ENCODE measurements at places on chromosomes 3 and 15.

- DNase-seq, result no peak
Observed at GRCh38 chr3:29141918-29142275, 139.0 kb upstream of the RBMS3 start.

DNA sequence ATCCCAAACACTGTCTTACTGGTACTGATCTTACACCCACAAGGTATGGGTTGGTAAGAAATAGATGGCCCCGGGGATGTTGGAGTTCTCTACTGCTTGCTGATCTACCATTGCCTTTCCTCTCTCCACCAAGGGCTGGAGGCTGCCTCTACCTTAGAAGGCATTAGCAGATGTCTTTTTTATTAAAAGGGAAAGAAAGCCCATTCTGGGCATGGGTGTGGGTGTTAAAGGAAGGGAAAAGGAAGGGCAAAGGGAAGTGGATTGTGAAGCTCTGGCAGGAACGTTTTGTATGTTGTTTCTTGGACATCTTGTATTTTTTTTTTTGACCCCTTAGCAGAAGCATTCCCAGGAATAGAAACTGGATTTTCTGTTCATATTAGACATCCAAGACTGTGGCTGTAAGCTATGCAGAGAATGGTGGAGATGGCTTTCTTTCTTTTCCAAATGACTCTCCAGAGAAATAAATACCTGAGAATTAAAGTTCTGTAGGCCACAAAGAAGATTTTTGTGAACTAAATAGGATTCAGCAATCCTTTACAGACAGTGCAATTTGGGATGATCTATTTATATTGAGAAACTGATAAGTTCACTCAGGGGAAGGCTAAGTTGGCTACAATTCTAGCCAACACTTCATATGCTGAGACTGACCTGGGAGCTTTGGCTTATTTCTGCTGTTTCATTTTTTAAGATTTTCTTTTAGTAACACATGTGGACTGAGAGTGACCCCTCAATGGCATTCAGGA, 108.8 kb downstream of the TOP2B start:
- no peak for DNase-seq

DNA sequence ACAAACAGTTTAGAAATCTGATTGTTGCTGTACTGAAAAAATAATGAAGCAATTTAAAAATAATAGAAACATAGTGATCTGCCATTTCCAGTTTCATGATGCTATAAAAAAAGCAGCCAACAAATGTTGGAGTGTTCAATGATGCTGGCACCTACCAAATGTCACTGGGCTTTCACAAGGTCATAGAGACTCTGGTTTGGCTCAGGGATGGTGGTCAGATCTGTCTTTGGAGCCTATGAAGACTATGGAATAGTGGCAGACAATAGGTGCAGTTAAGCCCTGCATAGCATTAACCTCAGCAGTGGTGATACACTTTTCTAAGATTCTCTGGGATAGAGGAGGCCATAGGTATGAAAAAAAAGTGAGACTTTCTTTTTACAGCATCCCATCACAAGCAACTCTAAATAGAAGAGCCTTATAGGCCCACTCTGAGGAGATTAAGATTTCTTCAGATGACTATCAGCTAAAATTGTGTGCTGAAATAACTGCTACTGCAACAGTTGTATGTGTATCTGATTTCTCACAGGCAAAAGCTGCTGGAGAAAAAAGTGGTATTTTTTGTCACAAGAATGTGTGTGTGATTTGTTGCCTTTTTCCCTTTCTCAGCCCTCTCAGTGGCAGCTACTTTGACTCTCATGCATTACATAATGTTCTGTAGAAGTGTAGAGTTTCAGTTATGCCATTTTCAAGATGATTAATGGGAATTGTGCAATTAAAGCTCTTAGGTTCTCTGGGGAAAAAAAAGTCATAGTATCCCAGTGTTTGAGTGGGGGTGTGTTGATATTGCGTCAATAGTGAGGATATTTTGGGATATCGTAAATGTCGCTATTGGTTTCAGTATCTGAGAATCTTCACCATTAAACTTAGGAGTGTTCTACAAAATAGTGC, 137.4 kb downstream of the MBNL1 start:
- DNase-seq, result no peak

DNA sequence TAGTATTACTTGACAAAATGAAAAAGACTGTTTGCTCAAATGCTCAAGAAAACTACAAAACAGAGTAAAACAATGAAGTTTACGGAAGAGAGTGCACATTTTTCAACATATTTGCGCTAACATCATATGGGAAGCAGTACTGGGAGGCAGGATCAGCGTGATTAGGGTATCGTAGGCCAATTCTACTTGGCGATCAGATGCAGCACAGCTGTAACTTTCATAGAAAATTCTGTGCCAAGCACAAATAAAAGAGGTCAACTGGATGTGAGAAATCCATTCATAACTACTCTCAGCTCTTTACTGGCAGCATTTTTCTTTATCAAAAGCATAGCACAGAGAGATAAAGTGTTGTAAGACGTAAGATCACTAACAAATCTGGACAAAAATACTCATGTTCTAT, 1196.3 kb upstream of the GBE1 start:
- DNase-seq, result no peak

DNA sequence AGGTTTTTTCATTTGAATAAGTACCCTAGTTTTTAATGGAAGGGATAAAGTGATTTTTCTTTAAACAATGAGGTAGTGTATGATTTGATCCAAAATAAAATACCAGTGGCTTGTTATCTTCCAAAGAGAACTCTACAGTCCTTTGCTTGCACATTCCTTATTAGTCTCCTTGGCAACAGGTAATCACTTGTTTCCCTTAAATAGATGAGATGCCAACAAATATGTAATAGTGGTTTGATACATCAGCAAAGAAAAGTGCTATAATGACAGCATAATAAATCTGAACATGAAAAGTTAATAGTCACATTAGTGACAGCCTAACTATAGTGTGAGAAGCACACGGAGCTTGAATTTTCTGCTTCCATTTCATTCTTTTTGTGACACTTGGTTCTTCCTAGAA, 360.2 kb downstream of the ZNF385D start:
- peak; percentile 0 for DNase-seq

DNA sequence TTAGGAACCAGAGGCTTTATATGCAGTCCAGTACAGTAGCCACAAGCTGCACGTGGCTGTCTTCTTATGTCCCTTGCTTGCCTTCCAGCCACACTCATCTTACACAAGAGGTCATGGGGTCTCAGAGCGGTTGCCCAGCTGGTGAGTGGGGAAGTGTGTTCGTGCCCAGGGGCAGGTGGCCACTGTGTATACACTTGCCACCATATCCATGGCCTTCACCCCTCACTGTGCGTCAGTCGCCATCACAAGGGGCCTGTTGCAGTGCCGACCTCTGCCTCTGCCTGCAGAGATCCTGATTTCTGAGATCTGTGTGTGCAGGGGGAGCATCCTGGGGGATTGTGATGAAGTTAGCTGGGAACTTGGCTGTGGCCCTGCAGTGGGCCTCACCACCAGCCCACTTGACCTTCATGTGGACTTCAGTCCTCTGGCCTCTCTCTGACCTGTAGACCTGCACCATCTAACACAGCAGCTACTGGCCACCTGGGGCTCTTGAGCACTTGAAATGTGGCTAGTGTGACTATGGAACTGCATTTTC, 43.1 kb upstream of the SACM1L start:
- DNase-seq, result no peak

- no peak for DNase-seq
Observed at GRCh38 chr3:15199493-15200105, 6.4 kb upstream of the CAPN7 start.

- no peak for DNase-seq
Observed at GRCh38 chr3:24439021-24439420, 55.6 kb downstream of the THRB start.

GRCh38 chr15:32683906-32684584, 33.8 kb upstream of the GREM1 start:
- no peak for DNase-seq

- DNase-seq, result no peak
Observed at GRCh38 chr15:88098361-88098760, 158.2 kb downstream of the NTRK3 start.

GRCh38 chr3:126781889-126782491, 78.0 kb downstream of the CHCHD6 start:
- DNase-seq, result no peak

- DNase-seq, result peak; percentile 46
Observed at GRCh38 chr15:44591326-44591725, 54.4 kb downstream of the EIF3J start.

GRCh38 chr15:34759347-34759746, 4.5 kb upstream of the GJD2 start:
- no peak for DNase-seq

- no peak for DNase-seq
Observed at GRCh38 chr15:81309647-81310450, 14.1 kb downstream of the STARD5 start.

DNA sequence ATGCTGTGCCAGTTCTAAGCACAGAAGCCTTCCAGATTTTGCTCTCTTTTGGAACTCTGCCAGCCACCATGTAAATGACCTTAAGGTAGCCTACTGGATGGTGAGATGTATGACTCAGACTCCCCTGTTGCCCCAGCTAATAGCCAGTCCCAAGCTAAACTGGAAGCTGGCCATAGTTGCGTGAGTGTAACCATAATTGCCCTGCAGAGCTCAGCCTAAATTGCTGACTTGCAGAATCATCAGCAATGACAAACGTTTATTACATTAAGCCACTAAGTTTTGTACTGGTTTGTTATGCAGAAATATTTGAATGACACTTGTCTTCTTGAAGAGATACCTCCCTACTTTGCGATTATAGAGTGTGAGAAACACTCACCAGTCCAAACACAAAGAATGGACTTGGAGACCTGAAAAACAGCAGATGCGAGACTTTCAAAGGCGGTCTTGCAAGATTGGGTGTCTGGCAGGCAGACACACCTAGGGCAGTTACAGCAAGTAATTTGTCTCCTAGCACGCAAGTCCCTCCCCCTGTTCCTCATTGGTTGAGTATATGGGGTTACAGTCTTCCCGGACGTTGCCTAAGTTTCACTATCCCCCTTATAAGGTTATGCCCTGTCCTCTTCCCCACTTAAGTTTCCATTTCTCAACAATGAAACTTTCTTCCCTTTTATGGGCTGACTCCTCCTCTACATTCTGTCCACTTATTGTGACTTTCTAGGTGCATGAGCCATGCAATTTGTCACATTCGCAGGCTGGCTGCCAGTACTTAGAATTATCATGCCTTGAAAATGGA, 83.6 kb upstream of the XCR1 start:
- DNase-seq, result peak; percentile 16

DNA sequence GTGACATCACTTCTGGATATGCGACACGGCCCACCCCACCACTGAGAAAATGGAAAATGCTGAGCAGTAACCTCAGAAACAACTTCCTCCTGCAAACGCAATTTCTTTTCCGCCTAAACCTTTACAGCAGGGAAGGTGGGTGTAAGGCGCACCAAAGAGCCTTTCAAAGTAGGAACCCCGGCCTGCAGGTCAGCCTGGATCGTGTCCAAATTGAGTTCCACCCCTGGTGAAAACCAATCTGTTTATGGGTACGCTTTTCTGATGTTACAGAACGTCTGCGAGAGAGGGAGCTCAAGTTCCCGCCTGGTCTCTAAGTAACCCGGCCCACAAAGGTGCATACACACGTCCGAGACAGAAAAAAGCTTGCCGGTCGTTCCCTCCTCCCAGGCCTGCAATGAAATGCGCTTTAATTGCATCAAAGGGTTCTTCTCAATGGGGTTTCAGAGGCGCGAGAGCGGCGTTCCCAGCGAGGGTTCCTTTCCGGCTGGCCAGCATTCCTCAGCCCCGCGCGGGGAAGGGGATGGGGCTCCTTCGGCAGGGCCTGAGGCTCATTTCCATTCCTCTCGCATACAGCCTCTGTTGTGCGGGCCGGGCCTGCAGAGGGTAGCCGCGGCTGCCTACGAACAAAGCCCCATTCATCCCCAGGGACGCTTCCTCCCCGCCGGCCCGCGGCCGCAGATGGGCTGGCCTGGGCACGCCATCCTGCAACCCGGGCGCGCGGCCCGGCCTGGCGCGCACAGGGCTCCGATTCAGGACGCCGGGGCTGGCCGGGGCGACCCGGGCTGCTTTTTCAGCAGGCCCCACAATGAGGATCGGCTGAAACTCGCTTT, 138.1 kb downstream of the TMCO5A start:
- DNase-seq, result peak; percentile 87

GRCh38 chr15:68682330-68682729, 103.5 kb downstream of the CORO2B start:
- DNase-seq, result no peak

DNA sequence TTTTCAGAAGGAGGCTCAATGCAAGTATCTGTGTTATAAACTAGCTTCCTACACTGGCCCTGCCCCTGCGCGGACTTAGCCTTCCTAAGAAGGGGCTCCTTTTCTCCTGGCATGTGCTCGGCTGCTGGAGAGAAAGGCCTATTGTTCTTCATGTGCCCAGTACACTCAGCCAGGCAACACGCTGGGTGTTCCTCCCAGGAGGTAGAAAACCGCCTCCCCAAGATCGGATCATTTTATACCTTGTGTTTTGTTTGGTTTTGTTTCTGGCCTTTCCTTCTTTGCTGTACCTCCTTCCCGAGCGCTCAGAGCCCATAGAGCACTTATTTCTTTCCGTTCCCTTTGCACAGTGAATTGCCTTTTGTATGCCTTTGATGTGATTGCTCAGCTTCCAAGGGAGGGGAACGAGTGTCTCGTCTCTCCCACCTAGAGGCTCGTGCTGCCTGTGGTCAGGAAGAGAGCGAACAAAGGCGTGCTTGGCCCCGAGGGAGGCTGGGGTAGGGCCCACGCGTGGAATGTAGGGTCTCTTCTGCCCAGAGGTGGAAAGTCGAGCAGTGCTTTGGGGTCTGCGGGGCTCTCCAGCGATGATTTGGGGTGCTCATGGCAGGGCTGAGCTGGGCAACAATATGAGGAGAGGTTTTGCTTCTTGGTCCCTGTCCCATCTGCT, 30.0 kb downstream of the CCNL1 start:
- peak; percentile 83 for DNase-seq

GRCh38 chr3:2526926-2527325, 428.3 kb downstream of the CNTN4 start:
- DNase-seq, result no peak
